ENCODE measurements at places on chromosomes 5 and 9.
A peak's percentile ranks its signal among the peaks of the same experiment; 100 is the strongest.

DNA sequence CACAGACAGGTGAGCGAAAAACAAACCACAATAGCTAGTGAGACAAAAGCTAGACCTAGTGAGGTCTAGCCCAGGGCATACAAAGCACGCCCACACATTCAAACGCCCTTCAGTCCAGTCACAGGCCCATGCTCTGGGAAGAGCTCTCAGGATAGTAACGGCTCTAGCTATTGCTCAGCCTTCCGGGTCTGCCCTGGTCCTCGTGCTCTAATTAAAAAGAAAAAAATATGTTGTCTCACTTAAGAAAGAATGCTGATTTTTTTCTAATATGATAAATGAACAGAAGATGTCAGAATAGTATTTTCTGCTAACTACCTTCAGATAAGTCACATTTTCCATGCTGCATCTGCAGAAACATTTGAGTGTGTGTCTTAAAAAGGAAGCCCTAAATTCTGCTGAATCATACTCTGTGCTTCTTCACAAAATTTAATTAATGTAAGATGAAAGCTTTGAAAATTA lies 94.5 kb downstream of the PLPP1 start:
- no peak for DNase-seq

DNA sequence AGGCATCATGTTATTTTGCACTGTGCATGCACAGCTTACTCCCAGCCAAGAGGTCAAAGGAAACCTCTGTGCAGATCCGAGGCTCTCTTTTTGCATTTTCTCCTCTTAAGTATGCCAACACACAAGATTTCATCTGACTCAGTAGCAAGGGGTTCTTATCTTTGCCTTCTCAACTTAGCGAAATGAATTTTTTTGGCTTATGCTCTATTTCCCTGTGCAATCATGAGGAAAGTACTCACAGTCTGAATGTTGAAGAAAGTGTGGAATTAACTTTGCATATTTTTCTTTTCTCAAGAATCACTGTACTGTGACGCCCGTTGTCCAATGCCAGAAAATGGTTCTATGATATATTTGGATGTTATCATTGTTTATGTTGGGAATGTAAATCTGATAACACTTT lies 173.5 kb upstream of the FBXL7 start:
- no peak for DNase-seq

- no peak for DNase-seq
Observed at GRCh38 chr5:90171466-90171865, 238.1 kb downstream of the CETN3 start.

DNA sequence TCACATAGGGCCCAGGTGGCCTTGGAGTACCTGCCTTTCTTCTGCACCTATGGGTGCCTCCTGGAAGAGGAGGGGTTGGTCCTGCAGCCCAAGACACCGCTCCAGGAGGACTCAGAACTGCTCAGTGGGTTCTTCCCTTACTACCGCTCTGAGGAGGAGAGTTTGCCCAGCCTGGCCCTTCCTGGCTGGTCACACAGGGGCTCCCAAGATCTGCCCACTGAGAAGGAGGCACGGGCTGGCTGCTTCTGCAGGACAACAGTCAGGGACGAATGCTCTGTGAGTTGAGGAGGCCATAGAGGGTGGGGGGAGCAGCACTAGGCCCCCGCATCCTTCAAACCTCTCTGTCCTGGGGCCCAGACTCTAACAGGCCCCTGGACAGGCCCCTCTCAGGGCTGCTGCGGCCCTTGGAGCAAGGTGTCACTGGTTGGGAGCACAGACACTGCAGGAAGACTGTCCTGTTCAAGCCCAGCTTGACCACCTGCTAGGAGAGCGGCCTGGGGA lies 9.9 kb upstream of the SLC25A48 start:
- DNase-seq = no peak

- no peak for DNase-seq
Observed at GRCh38 chr9:107455425-107456135, 34.0 kb downstream of the KLF4 start.

DNA sequence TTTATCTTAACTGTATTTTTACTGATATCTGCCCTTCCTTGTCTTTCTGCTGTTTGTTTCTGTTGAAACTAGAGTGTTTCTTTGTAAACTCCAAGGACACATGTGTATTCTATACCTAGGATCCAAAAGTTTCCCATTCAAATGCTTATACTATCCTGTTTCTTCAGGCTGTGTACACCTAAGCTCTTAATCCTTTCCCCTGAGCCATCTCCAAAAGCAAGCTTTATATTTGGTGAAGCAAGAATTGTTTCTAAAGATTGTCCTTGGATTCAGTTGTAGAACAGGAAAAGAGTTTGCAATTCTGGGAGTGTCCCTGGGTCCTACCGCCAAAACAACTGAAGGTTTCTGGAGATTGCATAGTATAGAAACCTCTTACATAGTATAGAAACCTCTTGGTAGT lies 65.9 kb downstream of the CWC27 start:
- no peak for DNase-seq

- no peak for DNase-seq
Observed at GRCh38 chr5:6804766-6805501, 91.7 kb downstream of the TENT4A start.

GRCh38 chr9:88015606-88016005 lies 41.3 kb upstream of the CDK20 start:
- DNase-seq = no peak

GRCh38 chr5:135823881-135824280 lies 10.6 kb upstream of the SLC25A48 start:
- DNase-seq = no peak

DNA sequence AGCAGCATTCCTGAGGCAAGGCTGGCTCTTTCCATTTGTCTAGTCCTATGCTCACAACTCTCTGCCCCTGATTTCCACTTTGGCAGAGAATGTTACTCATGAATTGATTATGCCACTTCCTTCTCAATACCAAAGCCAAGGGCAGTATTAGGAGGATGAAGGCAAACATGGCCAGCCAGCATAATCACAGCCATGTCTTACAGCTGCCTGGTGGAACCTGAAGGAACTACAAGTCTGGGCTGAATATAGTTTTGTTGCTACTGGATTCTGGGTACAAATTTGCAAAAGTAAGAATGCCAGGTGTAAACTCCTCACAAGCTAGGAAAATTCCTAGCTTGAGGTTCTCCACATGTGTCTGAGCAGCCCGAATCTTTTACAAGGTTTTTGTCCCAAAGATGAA lies 4.2 kb downstream of the SIL1 start:
- DNase-seq = no peak

- no peak for DNase-seq
Observed at GRCh38 chr5:163360656-163361055, 76.7 kb upstream of the CCNG1 start.

- DNase-seq = no peak
Observed at GRCh38 chr9:130193103-130193502, 20.9 kb downstream of the NCS1 start.

DNA sequence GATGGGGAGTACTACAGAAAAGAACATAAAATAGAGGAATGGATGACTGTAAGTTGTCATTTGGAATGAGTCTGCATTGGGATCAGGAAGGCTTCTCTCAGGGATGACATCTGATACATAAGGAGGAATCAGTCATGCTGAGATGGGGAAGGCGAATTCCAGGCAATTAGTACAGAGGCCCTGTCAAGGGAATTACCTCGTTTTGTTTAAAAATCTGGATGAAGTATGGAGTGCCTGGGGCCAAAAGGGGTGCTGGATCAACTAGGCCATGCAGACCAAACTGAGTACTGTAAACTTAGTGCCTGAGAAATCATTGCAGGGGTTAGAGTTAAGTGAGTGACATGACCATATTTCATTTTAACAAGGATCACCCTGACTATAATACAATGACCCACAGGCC lies 30.5 kb downstream of the JAKMIP2 start:
- DNase-seq = no peak

- no peak for DNase-seq
Observed at GRCh38 chr5:115295777-115296123, 704 bp downstream of the CCDC112 start.

GRCh38 chr5:140631831-140632365 lies 1.1 kb downstream of the CD14 start:
- no peak for DNase-seq

DNA sequence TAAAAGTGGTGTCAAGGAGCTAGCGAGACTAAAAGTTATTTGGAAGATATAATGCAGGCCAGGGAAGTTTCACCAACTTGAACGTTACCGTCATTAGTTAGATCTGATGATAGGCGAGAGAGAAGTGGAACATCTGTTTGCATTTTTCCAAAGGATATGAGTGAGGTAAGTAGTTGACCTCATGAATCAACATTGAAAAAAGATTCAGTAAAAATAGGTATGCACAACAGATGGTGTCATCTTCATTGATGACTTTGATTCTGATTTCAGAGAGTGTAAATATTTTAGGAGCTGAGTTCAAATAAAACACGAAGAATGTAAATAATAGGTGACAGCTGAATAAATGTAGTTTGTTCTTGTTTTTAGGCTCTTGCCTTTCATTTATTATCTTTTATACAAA lies 998.9 kb upstream of the CDH6 start:
- no peak for DNase-seq

DNA sequence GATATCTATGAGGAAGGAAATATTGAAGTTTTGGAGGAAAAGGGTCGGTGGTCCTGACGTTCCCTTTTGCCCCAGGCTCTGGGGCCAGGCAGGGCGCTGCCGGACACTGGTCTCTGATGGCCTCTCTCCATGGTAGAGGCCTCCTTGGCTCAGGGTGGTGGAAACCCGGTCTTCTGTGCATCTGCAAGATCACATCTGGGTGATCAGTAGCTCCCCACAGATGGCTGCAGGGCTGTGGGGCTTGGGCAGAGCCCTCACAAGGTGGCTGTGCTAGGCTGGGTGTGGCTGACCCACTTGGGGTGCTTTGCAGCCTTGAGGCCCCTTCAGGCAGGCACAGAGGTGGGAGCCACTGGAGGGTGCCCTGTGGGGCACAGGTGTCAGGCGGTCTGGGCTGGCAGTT lies 53.9 kb upstream of the RNU6ATAC start:
- no peak for DNase-seq

DNA sequence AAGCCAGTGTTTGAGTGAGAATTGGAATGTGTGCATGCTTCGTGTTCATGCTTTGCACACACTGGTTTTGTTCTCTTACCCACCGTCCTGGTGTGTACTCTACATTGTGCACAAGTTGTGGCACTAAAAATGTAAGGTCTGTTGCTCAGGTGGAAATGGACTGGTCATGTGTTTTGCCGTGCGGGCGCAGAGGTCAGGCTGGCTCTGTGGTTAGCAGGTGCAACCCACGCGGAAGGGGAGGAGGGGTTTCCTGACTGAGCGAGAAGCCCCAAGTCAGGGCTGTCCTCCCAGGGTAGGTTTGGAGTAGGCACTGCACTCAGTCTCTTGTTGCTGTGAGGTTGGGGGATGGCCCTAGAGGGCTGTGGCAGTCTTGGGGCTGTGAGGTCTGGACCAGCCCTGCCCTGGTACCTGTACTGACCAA lies 86.6 kb downstream of the EHMT1 start:
- no peak for DNase-seq

GRCh38 chr5:178113141-178113787 lies at the start of gene N4BP3:
Gene N4BP3, plus strand, starts transcription at chr5:178113532. Its CDS starts 6,052 bp downstream, at chr5:178119584.
- DNase-seq = peak; percentile 55

DNA sequence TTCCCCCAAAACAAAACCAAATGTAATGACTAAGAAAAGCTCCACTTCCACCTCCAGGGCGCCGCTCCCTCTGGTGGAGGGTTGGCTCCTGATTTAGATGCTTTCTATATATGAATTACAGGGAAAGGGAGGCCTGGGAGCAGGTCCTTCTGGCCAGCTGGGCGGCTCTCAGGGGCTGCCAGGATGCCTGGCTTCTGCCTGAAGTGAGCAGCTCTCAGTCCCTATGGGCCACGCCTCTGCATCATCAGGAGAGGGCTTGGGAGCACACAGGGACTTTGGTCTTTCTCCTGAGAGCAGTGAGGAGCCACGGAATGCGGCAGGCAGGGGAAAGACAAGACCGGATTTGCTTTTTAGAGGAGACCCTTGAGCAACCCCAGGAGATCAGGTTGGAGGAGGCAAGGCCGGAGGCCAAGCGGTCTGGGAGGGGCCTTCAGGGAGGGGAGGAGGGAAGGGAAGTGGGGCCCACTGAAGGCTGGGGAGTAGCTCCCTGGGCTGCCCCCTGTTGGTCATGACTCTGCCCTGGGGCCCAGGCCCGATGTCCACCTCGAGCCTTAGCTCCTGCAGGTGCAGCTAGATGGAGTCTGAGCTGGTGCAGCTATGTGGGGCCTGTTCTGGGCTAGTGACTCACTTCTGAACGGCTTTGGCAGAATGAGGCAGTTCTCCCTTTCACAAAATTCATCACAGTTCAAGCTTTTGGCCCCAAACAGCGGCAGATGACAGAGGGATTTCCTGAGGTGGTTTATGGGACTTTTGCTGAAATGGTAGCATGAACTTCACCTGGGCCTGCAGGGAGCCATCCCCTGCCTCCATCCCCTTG lies 11.3 kb upstream of the GRHPR start:
- no peak for DNase-seq

DNA sequence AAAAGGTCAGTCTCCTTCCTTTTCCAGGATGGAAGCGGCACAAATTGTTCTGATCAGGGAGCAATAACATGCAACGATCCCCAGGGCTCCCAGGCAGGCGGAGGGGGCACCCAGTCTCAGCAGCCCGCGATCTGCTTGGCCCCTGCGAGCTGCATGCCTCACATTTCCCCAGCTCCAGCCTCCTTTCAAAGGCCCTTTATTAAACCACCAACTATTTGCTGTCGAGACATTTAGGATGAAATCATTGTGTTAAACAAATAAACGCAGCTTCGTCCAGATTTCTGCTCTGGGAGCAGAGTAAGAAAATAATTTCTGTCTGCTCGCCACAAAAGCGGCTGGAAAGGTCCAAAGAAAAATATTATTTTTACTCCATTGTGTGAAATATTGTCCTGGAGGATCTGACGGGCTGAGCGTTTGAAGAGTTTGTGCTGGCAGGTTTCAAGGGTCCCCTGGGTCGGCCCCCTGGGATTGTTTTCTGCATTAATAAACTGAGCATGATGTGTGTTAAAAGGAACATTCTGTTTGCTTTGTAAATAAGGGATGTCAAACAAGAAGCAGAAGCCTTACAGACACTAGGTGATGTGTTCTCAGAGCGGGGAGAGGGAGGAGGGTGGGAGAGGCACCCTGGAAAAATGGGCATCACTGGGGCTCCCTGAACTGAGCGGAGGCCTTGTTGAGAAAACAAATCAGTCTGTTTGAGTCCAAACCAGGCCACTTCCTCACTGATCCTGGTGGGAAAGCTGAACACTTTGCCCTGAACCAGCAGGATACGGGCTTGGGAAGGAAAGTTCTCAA lies 110.1 kb downstream of the FOXD1 start:
- DNase-seq = no peak

- DNase-seq = no peak
Observed at GRCh38 chr9:137013571-137013940, 14.5 kb downstream of the ABCA2 start.

- no peak for DNase-seq
Observed at GRCh38 chr9:103530934-103531333, 535.8 kb downstream of the CYLC2 start.

DNA sequence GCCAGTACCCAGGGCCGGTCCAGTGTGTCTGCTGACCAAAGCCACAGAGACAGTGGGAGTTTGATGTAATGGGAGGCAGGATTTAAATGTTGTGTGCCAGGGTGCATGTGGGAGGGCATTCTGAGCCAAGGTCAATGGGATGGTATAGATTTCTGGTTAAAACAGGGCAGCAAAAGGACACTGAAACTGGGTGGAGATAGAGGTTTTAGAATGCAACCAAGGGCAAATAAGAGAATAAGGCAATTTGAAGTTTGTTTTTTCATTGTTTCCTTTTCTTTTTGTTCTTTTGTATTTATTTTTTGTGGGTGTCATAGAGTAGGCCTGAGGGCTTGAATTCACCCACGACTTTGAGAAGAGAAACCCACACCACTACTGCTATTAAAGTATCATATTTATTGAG lies 65.5 kb upstream of the CLINT1 start:
- no peak for DNase-seq

Measured in stimulated activated CD8-positive, alpha-beta memory T cell treated with anti-CD3 and anti-CD28 coated beads, Interleukin-15, amount 100 ng/mL, for 24 hours (primary cell).